ENCODE measurements at places on chromosomes 3 and 15.

DNA sequence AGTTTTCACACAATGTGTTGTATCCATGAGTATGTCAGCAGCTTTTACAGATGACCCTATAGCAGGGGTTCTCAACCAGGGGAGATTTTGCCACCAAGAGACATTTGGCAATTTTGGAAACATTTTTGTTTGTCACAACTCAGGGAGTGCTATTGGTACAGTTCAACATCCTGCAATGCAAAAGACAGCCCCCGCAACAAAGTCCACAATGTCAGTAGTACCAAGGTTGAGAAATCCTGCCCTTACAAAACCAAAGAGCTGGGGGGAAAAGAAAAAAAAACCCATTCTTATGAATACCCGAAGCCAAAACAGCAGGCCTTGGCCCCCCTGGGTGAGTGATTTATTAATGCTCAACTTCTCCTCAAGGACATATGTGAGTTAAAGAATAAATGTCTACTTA is 99.1 kb downstream of the LARS2 start:
- DNase-seq: no peak

DNA sequence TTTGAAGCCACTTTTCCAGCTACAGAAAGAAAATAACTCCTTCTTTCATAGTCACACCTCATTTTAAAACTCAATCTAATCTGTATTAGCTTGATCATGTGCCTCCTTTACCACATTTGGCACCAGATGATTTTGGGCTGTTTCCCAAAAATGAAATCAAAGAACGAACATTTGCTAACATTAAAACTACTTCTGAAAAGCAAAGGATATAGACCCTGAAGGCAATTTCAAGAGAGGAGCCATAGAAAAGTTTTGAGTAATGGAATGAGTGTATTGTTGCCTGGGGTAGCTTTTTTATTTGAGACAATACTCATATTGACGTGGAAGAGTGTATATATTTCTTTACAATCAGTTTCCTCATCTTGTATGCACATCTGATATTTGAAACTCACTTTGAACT is 152.8 kb upstream of the TBL1XR1 start:
- no peak for DNase-seq

- no peak for DNase-seq
These were observed 21.2 kb downstream of the NGRN start for GRCh38 chr15:90286678-90287077.

- DNase-seq: no peak
These were observed 16.5 kb upstream of the HEG1 start for GRCh38 chr3:125072301-125072700.

GRCh38 chr3:153221748-153222162 is 59.7 kb downstream of the RAP2B start:
- peak; percentile 23 for DNase-seq

DNA sequence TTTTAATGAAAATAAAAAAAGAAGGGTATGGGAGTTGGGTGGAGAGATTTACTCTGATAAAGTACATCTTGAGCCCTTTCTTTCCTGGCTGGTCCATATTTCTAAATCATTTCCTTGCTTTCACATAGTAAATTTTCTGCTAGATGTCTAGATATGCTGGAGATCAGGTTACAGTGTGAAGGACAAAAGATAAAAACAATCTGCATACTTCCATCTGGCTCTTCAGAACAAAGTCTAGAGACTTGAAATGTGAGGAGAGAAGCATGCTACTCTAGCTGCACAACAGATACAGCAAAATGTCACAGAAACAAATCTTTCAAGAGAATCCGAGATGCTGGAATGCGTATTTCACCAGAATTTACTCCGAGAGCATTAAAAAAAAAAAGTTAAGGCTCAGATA is 42.2 kb downstream of the FOXP1 start:
- no peak for DNase-seq

DNA sequence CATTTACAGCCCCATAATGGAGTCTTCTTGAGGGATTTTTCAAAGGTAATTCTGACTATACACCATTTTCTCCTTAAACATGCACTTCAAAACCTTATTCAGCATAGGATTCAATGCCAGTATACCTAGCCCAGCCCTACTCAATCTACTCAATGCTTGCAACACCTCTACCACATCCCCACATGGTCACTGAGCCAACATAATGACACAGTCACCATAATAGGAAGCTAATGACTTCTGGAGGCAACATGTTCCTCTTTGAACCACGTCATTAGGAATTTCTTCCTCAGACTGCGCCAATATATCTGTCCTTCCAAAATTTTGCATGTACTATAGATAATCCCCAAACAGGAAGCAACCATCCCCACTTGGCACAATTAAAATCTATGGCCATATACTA is 153.9 kb upstream of the SETMAR start:
- no peak for DNase-seq

- DNase-seq: no peak
These were observed 2.4 kb upstream of the PRKCI start for GRCh38 chr3:170219850-170220249.

- DNase-seq: no peak
These were observed 32.7 kb upstream of the ZFAND6 start for GRCh38 chr15:80026754-80027153.

DNA sequence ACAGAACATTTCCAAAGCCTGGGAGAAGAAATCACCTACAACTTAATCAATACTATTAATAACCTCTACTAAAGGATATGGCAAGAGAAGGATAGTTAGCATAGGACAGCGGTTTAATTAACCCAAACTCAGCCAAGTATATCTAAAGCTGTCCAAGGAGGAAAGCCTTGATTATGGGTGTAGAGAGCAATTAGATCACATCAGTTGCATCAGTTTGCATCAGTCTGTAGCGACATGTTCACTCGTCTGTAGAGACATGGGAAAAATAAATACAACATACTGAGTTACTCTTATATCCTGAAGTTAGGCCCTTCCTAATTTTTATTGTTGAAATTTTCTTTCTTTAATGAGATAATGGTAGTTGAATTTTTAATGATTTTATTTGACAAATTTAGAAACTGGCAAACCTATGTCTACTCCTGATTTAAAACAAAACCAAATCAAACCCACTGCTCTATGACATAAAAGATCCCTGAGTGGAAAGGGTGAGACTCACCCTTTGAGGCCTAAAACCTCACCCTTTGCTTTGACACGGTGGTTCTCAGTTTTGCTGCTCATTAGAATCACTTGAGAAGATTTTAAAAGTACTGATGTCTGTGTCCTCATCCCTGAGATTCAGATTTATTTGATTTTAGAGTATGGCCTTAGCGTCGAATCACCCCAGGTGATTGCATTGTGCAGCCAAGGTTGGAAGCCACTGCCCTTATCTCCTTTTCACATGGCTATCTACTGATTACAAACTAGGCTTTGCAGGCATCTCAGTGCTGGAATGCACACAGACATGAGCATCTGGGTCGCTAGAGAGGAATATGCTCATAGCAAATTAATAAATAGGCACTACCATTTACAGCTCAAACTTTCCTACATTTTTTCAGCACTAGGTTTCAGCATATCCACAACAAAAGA is 2.8 kb upstream of the CLRN1 start:
- no peak for DNase-seq

- DNase-seq: no peak
These were observed 195.8 kb downstream of the ZMAT3 start for GRCh38 chr3:178875836-178876235.

GRCh38 chr15:41922353-41922752 is 28.5 kb upstream of the SPTBN5 start:
- DNase-seq: no peak

DNA sequence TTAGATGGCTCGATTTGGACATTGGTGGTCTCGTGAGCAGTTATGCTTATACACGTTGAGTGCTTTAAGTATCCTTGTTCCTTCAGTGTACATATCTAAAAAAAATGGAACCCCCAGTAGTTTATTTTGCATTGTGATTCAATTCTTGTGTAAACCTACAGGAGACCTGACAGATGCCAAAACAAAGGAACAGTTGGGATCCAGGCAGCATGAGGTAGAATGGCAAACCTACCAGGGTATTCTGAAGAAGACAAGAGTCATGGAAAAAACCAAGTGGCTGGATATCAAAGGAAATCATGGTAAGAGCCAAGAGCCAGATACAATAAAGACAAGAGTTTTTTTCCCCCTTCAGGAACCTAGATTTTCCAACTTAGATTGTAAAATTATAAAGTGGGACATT is 2.0 kb downstream of the TMEM62 start:
- no peak for DNase-seq

DNA sequence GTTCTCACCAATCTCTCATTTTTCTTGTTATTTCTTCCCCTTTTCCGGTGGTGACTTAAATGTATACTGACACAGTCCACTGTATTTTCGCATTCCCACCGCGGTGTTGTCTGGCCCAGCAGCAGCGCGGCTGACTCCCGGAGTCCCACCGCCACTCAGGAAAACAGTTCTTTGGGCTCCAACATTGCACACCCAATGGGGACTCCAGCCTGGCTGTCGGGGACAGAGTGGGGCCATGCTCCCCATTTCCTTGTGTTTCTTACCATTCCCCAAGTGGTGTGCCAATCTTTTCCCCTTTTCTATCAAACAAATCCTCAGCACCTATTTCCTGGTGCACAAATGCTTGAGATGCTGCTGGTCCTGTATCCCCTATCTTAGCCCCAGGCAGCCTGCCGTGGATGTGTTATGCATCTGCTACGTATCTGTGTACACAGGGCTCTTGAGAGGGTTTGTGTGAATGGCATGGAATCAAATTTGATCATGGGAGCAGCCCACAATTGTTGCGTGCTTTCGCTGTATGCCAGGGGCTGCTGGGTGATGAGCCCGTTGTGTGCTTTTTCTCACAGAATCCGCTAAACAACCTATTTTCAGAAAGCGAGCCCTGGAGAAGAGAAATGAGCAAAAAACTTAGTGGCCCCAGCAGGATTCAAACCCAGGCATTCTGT is 219.1 kb upstream of the RGMA start:
- DNase-seq: no peak

DNA sequence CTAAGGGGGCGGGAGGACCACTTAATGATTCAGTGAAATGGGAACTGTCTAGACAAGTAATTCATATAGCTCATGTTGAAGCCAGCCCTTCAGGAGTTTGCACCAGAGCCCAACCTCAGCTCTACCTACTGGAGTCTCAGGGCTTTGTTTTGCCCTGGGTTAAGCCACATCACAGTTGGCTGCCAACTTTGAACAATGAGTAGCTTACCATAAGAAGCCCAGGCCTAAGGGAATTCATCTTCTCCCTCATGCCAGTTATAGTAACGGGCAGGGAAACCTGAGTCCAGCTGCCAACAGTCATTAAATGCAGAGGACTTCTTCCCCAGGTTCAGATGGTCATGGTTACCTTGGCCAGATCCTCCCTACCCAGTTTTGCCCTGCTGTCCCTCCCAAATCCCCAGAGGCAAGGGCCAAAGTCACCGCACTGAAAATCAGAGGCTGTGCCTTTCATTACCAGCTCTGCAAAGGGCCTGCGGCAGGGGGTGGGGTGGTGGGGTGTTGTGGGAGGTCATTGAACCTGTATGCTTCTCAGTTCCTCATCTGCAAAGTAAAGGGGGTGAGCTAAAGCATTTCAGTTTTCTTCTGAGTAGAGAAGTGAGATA is 302.2 kb upstream of the NR2E3 start:
- DNase-seq: no peak

DNA sequence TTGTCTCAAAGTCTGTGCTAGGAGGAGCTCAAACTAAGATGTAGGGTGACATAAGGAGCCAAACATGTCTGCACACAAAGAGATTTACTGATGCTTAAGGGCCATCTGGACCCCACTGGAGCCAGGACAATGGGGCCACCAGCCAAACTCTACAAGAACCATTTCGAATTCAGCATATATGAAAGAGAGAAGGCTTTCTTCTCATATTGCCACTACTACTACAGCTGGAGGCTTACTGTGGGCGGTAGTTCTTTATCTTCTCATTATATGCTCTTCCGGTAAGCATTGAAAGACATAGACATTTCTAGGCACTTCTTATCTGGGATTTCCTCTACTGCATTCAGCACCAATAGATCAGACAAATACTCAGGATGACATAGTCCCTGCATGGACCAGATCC is 404.4 kb upstream of the PROK2 start:
- no peak for DNase-seq

DNA sequence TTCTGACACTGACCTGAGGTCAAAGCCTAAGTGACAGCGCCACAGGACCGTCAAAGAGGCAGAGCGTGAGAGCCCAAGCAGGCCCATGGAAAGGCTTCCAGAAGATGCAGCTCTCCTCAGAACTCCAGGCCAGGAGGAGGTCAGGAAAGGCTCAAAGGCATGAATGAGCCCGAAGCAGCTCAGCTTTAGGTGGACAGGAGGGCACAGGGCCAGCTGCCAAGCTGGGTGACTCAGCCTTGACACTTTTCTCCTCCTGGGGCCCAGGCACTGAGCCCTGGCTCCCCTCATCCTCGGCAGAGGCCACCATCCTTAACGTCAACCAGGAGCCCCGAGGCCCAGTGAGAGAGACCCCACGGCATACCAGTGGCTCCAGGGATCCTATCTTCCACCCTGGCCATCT is 62.9 kb downstream of the ADCY5 start:
- no peak for DNase-seq

DNA sequence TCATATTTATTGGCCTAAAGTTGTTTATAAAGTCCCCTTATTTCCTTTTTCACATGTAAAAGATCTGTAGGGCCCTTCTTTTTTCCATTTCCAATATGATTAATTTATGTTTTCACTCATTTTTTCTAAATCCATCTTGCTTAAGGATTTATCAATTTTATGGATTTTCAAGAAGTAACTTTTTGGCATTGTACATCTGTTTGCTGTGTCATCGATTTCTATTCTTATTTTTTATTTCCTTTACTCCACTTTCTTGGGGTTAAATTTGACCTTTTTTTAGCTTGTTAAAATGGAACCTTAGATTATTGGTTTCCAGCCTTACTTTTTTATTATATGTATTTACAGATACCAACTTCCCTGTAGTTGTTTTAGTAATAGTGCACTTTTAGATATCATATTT is 207.9 kb downstream of the LRTM1 start:
- DNase-seq: no peak

DNA sequence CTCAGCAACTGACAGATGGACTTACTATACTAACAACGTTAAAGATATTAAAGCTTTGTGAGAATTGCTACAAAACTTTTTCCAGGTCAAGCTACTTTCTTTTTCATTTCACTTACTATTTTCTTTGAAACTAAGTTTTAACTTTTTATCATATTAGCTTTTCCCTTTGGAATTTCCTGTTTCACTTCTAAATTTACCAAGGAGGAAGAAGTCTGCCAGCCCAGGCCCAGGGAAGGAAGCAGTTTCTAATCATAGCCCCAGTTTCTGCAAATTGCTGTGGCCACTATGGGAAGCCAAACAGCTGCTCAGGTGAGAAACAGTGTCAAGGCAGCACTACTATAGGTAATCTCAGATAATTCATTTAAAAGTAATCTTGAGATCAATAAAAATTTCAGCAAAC is 18.4 kb downstream of the CYFIP1 start:
- DNase-seq: no peak

GRCh38 chr3:123025642-123026521 is 1.7 kb downstream of the SEMA5B start:
- DNase-seq: no peak

- no peak for DNase-seq
These were observed 5.6 kb downstream of the NEIL1 start for GRCh38 chr15:75352186-75353080.

GRCh38 chr3:149534671-149535332 is 60.3 kb downstream of the TM4SF4 start:
- DNase-seq: no peak

- DNase-seq: no peak
These were observed 52.7 kb downstream of the SLC25A36 start for GRCh38 chr3:140994316-140994715.
